ENCODE measurements at places on chromosomes 6 and 20. TPM values are rescaled to one million over a fixed set of nuclear protein-coding genes. Genes with fewer than 3 reads are reported as not detected.

Gene SLC17A1
- total RNA-seq, result not detected

DNA sequence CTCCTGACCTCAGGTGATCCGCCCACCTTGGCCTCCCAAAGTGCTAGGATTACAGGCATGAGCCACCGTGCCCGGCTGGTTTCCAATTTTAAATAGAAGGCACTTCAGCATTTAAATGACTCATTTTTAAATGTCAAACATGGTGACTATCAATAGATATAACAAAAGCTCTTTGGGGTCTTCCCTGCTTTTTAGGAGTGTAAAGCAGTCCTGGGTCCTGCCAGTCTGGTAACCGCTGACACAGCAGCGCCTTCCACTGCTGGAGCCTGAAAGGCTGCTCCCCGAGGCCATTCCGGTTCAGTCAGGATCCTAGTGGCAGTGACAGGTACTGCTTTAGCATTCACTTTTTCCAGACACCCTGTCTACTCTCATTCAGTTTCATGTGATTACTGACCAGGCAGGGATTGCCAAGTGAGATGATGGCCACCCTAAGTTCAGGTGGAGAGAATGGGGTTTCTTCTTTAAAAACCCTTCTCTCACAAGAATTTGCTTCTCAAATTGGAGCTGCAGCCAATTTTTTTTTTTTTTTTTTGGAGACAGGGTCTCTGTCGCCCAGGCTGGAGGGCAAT, 5.1 kb downstream of the DIDO1 start:
- H3K4me3 ChIP-seq, result no peak overlapping the region
- peak overlapping the region; percentile 92 for H3K27ac ChIP-seq
- no peaks in the 10 kb centered on the region for H3K36me3 ChIP-seq

DNA sequence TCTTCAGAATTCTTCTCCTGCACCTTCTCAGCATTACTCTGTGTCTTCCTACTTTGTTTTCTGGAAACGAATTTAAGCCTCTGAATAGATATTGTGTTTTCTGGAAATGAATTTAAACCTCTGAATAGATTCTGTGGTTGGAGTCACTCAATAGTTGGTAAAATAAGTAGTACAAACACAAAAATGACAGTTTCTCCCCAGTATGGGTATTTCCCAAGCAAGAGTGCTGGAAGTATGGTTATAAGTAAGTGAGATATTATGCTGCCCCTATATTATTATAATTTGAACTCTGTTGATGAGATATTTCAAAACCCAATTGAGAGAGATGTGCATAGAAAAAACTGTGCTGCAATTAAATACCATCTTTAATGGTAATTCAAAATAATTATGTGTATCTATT, 94.9 kb downstream of the TINAG start:
- H3K4me1 ChIP-seq, result no peaks in the 10 kb centered on the region
- H3K27ac ChIP-seq, result no peak overlapping the region
- no peak for DNase-seq
- H3K36me3 ChIP-seq, result no peaks in the 10 kb centered on the region
- H3K4me3 ChIP-seq, result no peak overlapping the region

- no peaks in the 10 kb centered on the region for H3K27me3 ChIP-seq
- H3K36me3 ChIP-seq, result no peaks in the 10 kb centered on the region
- H3K4me3 ChIP-seq, result no peak overlapping the region
- H3K4me1 ChIP-seq, result no peaks in the 10 kb centered on the region
- DNase-seq, result no peak
Measured at GRCh38 chr6:162899148-162899547, 171.4 kb downstream of the PACRG start.

Gene MEI4
- total RNA-seq, result not detected

Gene MBOAT1
- total RNA-seq, result 1.2 TPM

Gene DDO
- not detected for total RNA-seq

Gene HSD17B8
- 2.8 TPM for total RNA-seq

GRCh38 chr6:45822246-45822812, 193.3 kb downstream of the CLIC5 start:
- no peaks in the 10 kb centered on the region for H3K4me1 ChIP-seq
- H3K36me3 ChIP-seq, result no peaks in the 10 kb centered on the region
- H3K4me3 ChIP-seq, result no peak overlapping the region
- H3K27ac ChIP-seq, result no peak overlapping the region
- DNase-seq, result no peak

DNA sequence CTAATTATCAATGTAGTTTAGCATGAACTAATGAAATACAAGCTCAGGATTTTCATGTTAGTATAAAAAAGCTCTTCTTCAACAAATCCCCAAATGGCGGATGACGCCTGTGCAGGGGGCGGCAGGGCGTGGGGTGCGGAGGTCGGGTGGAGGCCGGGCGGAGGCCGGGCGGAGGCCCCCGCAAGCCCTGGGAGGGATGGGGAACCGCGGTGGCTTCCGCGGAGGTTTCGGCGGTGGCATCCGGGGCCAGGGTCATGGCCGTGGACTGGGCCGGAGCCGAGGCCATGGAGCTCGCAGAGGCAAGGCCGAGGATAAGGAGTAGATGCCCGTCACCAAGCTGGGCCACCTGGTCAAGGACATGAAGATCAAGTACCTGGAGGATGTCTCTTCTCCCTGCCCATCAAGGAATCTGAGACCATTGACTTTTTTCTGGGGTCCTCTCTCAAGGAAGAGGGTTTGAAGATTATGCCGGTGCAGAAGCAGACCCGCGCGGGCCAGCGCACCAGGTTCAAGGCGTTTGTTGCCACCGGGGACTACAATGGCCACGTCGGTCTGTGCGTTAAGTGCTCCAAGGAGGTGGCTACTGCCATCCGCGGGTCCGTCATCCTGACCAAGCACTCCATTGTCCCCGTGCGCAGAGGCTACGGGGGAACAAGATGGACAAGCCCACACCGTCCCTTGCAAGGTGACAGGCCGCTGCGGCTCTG, 10.4 kb upstream of the EIF2S2 start:
- no peak overlapping the region for H3K4me3 ChIP-seq
- H3K4me1 ChIP-seq, result no peaks in the 10 kb centered on the region
- no peaks in the 10 kb centered on the region for H3K36me3 ChIP-seq
- H3K27me3 ChIP-seq, result peaks cover 15% of the 10 kb centered on the region
- H3K27ac ChIP-seq, result no peak overlapping the region

DNA sequence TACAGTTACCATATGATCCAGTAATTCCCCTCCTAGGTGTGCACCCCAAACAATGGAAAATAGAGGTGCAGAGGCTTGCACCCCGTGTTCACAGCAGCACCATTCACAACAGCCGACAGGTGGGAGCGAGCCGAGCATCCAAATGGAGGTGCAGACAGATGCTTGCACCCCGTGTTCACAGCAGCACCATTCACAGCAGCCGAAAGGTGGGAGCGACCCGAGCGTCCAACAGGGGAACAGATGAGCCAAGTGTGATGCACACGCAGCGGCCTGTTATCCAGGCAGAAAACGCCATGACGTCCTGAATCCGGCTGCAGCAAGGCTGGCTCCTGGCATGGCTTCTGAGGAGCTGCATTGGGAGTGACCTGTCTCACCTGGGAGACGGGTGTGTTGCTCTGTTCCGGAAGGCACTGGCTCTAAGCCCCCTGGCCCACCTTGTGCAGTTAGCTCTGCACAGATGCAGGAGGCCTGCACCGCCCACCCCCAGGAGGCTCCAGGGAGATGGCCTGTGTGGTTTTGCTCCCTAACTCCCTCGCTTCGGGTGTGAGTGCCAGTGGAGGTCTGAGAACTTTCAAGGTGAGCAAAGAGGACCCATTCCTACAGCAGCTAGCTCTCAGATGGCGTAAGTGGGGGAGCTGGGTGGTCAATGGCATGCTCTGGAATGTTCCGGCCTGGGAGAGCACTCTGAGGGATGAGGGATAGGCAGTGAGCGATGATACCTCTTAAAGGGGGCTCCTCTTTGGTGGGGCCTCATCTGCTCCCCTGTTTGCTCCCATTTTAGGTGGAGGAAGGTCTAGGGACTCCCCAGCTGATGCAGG, 47.8 kb upstream of the FRMD1 start:
- H3K4me1 ChIP-seq, result no peaks in the 10 kb centered on the region
- DNase-seq, result no peak
- H3K4me3 ChIP-seq, result no peak overlapping the region
- no peaks in the 10 kb centered on the region for H3K36me3 ChIP-seq

- peaks cover 19% of the 10 kb centered on the region for H3K4me1 ChIP-seq
- H3K27me3 ChIP-seq, result no peaks in the 10 kb centered on the region
- peaks cover 4% of the 10 kb centered on the region for H3K36me3 ChIP-seq
Measured at GRCh38 chr6:2244261-2245102, 923 bp downstream of the GMDS start.

GRCh38 chr20:35716330-35716729, 17.1 kb downstream of the ROMO1 start:
- H3K36me3 ChIP-seq, result peaks cover 54% of the 10 kb centered on the region
- H3K4me3 ChIP-seq, result no peak overlapping the region
- peaks cover 10% of the 10 kb centered on the region for H3K4me1 ChIP-seq

GRCh38 chr20:62050166-62051120, 15.2 kb downstream of the TAF4 start:
- DNase-seq, result peak; percentile 71
- no peak overlapping the region for H3K27ac ChIP-seq
- no peak overlapping the region for H3K4me3 ChIP-seq
- no peaks in the 10 kb centered on the region for H3K27me3 ChIP-seq

DNA sequence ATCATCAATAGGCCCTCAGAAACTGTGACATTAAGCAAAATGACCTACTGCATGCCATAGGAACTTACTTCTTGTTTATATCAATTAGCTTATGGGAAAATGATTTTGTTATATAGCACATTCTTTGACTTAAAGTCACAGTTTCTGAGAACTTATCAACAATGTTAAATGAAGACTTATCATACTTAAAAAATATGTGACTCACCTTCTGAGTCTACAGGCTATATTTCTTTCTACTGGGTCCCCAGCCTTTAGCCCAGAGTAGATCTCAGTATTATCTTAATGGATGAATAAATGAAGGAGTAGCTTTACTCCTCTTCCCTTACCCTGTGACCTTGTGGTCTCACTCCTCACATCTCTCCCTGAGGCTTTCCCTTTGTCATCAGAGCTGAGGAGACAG, 180.2 kb downstream of the MAFB start:
- no peak overlapping the region for H3K27ac ChIP-seq
- no peak overlapping the region for H3K4me3 ChIP-seq

Gene GPSM3
- total RNA-seq, result 5.6 TPM

DNA sequence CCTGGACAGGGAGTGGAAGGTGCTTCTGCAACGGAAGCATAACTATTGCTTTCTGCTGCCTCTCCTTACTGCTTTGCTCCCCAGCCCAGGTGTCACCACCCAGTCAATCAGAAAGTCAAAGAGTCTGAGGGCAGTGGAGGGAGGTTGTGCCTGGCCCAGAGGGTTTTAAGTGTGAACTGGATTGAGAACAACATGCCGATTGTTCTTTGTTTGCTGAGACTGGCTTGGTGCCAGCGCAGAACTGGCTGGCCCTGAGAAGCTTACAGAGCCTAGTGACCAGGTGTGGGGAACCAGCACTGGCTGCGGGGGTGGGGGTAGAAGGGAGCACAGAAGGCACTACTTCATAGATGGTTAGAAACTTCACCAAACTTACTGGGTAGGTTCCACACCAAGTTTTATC, 31.1 kb upstream of the ENPP4 start:
- no peaks in the 10 kb centered on the region for H3K36me3 ChIP-seq
- no peak overlapping the region for H3K4me3 ChIP-seq
- H3K27me3 ChIP-seq, result peaks cover 22% of the 10 kb centered on the region
- H3K4me1 ChIP-seq, result no peaks in the 10 kb centered on the region
- no peak for DNase-seq
- no peak overlapping the region for H3K27ac ChIP-seq

- H3K4me3 ChIP-seq, result peak overlapping the region; percentile 29
- no peaks in the 10 kb centered on the region for H3K27me3 ChIP-seq
- H3K36me3 ChIP-seq, result peaks cover 2% of the 10 kb centered on the region
- no peak for DNase-seq
Measured at GRCh38 chr6:108622641-108623298, 62.1 kb downstream of the FOXO3 start.

Gene CST2
- not detected for total RNA-seq

- H3K27ac ChIP-seq, result no peak overlapping the region
- peaks cover 4% of the 10 kb centered on the region for H3K4me1 ChIP-seq
- peaks cover 25% of the 10 kb centered on the region for H3K36me3 ChIP-seq
- no peak for DNase-seq
- H3K4me3 ChIP-seq, result no peak overlapping the region
- no peaks in the 10 kb centered on the region for H3K27me3 ChIP-seq
Measured at GRCh38 chr6:498795-499231, 107.3 kb downstream of the IRF4 start.

GRCh38 chr20:12241065-12241464, 323.4 kb downstream of the BTBD3 start:
- H3K27me3 ChIP-seq, result no peaks in the 10 kb centered on the region
- no peak overlapping the region for H3K4me3 ChIP-seq
- no peak overlapping the region for H3K27ac ChIP-seq
- no peaks in the 10 kb centered on the region for H3K36me3 ChIP-seq

- no peak overlapping the region for H3K4me3 ChIP-seq
- peaks cover 27% of the 10 kb centered on the region for H3K4me1 ChIP-seq
- no peaks in the 10 kb centered on the region for H3K36me3 ChIP-seq
Measured at GRCh38 chr20:15005300-15005986, 668.0 kb upstream of the FLRT3 start.

Gene FGD2
- not detected for total RNA-seq

- H3K4me1 ChIP-seq, result peaks cover 37% of the 10 kb centered on the region
- H3K27me3 ChIP-seq, result no peaks in the 10 kb centered on the region
- H3K36me3 ChIP-seq, result peaks cover 1% of the 10 kb centered on the region
- peak overlapping the region; percentile 1 for H3K27ac ChIP-seq
- H3K4me3 ChIP-seq, result no peak overlapping the region
Measured at GRCh38 chr6:142011156-142011555, 121.6 kb upstream of the GJE1 start.

DNA sequence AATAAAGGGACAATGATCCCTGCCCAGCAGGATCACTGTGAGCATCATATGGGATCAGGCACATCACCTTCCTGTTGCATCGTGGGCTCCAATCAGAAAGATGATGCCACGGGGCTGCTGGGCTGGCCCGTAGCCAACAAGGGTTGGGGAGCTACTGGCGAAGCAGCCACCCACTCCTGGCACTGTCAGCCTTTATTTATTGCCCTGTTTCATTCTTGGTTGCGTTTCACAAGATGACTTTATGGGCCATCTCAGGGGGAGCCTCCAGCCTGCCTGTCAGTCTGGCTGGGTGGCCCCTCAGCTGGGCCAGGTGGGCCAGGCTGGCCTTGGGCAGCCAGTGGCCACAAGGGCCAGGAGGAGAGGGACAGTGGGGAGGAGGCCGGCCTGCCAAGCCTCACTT, 17.3 kb downstream of the VSTM2L start:
- H3K4me3 ChIP-seq, result no peak overlapping the region
- H3K27ac ChIP-seq, result no peak overlapping the region
- DNase-seq, result no peak
- no peaks in the 10 kb centered on the region for H3K36me3 ChIP-seq
- peaks cover 2% of the 10 kb centered on the region for H3K27me3 ChIP-seq

- DNase-seq, result no peak
- peaks cover 12% of the 10 kb centered on the region for H3K4me1 ChIP-seq
- no peak overlapping the region for H3K4me3 ChIP-seq
- H3K36me3 ChIP-seq, result no peaks in the 10 kb centered on the region
- peaks cover 3% of the 10 kb centered on the region for H3K27me3 ChIP-seq
- H3K27ac ChIP-seq, result no peak overlapping the region
Measured at GRCh38 chr6:138063726-138064125, 43.5 kb downstream of the PERP start.
